ENCODE measurements at places on chromosomes 2 and 18.

- DNase-seq = no peak
Observed at GRCh38 chr2:240048237-240048636, 5.1 kb downstream of the OR6B3 start.

DNA sequence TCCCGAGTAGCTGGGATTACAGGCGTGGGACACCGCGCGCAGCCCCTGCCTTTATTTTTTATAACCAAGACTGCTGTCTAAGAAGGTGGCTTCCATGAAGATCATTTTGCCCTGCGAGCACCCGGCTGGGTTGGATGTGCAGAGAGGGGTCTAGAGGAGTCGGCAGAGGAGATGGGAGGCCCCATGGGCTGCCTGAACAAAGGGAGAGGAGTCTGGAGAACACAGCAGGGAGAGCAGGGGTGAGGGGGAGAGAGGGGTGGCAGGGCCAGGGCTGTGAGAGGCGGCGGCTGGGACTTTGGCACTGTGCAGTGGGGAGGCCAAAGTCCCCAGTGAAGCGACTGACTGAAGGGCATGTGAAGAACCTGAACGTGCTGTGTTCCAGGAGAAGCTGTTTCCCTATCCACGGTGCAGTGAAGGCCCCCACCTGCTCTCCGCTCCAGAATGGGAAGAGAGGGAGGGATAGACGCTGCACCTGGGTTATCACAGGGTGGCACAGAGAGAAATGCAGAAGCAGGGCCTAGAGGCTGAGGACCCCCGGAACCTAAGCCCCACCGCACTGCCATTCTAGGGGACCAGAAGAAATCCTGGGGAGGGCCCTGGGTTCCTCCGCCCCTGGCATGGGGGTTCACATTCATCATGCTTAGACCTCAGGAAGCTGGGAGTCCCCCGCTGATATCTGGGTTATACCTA is 24.8 kb upstream of the FOSL2 start:
- no peak for DNase-seq

- no peak for DNase-seq
Observed at GRCh38 chr2:31654241-31654640, 73.5 kb upstream of the SRD5A2 start.

- peak; percentile 68 for DNase-seq
Observed at GRCh38 chr2:43225788-43226557, 433 bp downstream of the ZFP36L2 start.

DNA sequence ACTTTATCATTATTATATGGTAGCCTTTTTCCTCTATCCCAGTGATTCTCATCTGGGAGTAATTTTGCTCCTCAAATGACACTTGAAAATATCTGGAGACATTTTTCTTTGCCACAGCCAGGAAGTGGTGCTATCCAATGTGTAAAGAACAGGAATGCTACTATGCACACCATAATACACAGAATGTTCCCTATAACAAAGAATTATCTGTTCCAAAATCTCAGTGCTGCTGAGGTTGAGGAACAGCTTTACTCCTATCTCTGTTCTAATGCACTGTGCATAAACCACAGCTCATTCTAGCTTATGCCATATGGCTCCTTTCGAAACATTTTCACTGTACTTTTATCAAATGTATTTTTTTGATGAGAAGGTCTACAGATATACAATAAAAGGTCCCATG is 1231.2 kb upstream of the CELF4 start:
- no peak for DNase-seq

DNA sequence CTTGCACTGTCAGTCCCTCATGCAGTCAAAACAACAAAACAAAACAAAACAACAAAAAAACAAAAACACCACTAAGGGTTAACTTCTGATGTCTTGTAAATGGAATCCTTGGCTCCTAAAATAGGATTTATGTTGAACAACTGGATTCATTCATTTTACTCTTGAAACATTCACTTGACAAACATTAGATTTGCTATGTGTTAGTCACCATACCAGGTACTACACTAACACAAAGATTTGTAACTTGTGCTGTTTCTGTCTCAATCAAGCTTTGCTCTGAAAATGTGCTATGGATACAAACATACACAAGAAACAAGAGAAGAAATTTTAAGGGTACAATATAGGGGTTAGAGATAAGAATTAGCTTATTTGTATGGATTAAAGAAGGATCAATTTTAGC is 812.8 kb downstream of the LRP1B start:
- DNase-seq = peak; percentile 57

DNA sequence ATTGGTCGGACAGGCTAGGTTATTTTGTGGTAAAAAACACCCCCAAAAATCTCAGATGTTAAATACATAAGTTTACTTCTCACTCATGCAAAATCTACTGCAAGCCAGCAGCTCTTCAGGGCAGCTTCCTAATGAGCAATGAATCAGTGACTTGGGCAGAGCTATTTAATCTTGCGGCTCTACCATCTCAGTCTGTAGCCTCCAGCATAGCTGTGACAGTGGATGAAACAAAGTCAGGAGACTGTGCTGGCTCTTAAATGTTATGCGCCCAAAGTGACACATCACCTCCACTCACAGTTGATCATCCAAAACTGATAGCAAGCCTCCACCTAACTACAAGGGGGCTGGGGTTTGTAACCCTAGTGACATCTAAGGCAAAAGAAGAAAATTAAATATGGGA is 571.9 kb downstream of the METTL4 start:
- no peak for DNase-seq

- no peak for DNase-seq
Observed at GRCh38 chr18:41751161-41751560, 203.9 kb upstream of the PIK3C3 start.

DNA sequence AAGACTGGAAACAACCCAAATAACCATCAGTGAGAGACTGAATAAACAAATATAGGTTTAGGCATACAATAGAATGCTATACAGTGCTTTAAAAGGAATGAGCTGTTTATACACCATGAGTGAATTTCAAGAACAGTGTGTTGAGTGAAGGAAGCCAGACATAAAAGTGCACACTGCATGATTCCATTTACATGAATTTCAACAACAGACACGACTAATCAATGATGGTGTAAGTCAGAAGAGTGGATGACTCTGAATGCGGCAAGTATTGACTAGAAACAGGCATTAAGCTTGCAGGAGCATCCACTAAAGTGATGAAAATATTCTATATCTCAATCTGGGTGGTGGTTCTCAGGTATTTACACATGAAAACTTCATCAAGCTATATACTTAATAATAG is 142.7 kb upstream of the SLC39A10 start:
- DNase-seq = peak; percentile 61

- DNase-seq = no peak
Observed at GRCh38 chr2:126658319-126658904, 2.5 kb downstream of the GYPC start.

GRCh38 chr2:233654501-233654900 is 17.2 kb upstream of the UGT1A9 start:
- no peak for DNase-seq

DNA sequence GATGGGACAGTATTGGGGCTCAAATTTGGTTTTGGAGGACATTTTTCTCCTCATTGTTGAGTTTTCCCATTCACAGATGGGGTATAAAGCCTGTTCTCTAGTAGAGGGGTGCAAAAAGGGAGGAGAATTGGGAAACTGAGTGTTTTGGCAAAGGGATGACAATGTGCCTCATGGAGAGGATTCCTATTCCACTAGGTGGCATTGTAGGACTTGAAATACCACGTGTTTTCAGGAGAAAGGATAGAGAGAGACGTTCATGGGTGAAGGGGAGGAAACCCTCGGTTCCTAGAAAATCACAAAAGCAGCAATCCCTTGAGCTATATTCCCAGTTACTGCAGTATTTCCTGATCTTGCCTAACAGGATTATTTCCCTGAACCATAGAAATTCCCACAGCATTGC is 113.7 kb upstream of the SRD5A2 start:
- DNase-seq = peak; percentile 8

DNA sequence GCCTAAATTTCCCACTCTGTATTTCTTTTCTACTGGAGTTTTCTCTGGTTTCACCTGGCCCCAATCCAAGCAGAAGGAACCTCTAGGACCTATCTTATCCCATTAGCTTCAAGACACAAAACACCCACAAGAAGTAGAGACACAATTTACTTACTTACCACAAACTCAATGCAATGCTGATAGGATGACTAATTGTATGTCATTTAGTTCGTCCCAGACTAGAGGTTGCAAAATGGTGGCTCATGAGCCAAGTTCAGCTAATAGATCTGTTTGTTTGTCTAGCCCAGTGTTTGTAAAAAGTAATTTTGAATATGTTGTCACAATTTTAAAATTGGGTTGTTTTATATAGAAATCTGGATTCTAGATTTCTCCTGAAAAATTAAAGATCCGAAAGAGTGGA is 34.7 kb upstream of the ZSWIM2 start:
- DNase-seq = no peak

DNA sequence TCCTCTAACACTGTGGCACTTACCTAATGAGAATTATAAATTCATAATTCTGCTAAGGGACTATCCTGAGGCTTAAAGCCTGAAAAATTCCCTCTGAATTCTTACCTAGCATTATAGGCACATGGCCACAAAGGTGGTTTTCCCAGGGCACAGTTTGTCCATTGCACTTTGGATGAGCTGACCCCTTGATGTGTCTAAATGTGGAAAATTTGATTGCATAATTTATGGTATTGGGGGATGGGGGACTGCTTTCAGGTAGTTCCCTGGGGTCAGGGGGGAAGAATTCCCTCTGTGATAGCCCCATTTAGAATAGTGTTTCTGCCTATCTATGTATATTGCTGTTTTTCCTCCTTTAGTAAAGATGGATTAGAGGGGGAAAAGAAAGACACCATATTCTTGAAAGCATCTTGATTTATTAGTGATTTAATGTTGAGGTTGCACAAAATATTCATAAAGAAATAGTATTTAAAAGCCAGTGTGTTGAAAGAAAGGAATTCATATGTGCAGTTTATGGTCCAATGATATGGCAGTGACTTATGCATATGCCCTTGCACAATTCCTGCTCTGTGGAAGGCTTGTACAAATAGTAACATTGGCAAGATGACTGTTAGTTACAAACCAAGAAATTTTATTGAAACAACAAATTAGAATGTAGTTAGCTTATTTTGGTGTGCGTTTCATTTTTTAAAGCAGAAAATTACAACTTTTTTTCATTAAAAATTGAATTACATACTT is 8.7 kb upstream of the HTR2B start:
- DNase-seq = peak; percentile 58

- no peak for DNase-seq
Observed at GRCh38 chr2:219916726-219917440, 289.5 kb downstream of the SLC4A3 start.

DNA sequence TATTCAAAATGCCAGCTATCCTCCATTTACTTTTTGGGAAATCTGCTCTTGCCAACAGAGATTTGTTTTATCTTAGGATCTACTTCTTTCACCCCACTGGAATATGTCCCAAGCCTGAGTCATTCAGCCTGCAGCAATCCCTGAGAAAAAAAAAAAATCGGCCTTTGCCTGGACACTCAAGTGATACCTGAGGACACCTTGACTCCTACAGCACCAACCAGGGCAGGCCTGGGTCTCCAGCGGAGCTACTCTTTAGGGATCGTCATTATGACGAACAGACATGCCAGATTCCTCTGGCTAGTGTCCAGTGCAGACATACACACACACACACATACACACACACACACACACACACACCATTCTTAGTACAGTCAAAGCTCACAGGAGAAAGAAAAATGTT is 2.2 kb upstream of the UGT1A6 start:
- peak; percentile 3 for DNase-seq

DNA sequence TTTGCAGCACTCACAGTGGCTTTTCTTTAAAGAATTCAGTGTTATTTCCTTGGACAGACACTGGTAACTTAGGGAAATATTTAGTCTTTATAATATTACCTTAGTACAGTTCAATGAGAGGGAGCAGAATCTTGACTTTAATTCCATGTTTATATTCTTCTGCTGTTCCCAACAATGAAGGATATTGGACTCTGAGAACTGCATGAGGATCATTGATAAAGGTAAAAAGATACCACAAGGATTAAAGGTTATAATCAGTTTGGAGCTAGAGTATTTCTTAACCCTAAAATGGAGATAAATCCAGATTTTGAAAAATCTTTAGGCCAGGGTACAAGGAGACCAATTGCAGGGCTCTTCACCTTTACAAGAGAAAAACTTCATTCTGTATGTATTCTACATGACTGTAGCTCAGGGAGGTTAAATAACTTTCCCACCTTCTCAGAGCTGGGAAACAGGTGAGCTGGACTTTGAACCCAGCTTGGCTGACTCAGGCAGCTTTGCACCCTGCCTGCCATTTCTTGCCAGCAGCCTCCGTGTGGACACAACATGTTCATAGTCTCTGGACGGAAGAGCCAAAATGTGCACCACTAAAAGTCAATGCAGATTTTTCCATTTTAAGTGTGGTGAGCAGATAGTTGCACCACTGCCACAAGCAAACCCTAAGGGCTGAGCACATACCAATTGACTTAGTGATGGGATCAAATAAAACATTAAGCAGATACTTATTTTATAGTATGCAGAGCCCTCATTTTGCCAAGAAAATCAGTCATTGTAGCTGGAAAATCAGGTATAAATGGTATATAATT is 26.7 kb downstream of the UPP2 start:
- DNase-seq = no peak

DNA sequence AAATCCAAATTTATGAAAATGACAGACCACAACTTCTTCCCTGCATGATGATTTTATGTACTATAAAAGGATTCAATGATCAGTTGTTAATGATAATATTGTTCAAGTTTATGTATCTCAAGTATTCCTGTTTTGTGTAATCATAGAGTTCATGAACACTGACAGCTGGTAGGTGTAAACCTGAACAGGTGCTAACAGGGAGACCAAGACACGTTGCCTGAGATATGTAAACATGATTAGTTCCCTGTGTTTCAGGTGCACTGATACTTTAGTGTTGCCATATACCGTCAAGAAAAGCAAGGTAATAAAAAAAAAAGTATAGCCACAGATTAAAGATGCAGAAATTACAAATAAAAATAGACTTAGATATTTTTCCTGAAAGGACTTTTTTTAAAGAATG is 131.8 kb downstream of the BAZ2B start:
- no peak for DNase-seq
